NCI-H460 (cell line): ENCODE measurements at places on chromosomes 11 and 22.

- no peak for DNase-seq
Observed at GRCh38 chr11:73366265-73366610, 10.0 kb upstream of the RELT start.

DNA sequence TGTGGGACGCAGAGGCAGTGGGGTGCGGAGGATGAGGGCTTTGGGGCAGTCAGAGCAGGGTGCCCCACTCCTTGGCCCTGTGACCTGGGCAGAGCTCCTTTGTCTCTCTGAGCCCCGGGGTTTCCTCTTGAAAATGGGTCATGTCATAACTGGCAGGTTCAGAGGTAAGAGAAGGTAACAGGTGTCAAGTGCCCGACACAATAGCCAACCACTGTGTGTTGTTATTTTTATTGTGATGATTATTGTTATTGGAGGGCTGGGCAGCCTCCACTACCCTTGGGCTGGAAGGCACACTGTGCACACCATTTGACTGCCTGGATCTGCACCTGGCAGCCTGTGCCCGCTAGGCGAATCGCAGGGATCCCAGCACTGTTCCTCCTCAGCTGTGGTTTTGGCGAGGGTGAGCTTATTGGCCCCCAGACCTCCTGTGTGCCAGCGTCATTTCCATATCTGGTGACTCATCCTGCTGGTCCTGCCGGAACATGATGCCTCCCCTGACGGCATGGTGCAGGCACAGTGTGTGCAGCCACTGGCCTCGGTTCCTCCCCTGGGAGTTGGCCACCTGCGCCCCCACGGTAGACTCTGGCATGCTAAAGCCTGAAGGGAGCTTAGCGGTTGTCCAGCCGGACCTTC is 15.4 kb upstream of the SOX10 start:
- peak; percentile 1 for DNase-seq

DNA sequence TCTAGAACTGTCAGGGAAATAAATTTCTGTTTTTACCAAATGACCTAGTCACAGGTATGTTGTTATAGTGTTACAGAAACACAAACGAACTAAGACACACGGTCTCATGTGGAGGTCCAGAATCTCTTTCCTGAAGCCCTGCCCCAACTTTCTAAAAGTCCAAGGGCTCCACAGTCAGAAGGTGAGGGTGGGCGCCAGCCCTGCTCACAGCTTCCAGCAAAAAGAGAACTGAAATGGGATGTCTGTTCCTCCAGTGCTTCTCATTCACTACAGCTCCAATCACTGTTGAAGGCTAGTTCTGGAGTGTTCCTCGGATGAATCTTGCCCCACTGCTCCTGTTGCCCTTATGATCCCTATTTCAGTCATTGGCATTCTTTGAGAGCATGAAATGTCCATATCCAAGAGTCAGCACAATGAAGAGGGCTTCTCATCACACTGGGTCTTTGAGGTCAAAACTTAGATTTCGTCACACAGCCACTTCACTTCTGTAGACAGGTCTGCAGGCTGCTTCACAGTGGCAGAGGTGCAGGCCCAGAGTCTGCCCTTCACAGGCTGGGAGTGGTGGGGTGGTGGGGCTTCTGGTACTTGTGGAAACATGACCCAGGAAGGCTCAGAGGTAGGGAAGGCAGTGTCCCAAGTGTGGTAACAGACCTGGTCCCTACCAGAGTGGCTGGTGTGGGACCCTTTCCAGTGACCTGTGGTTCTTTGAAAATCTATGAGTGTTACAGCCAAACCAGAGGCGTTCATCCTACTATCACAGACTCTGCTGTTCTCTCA is 34.9 kb downstream of the FAM181B start:
- no peak for DNase-seq

- DNase-seq: no peak
Observed at GRCh38 chr22:18056161-18056666, 21.6 kb upstream of the PEX26 start.

- peak; percentile 20 for DNase-seq
Observed at GRCh38 chr22:22110548-22111266, 128.1 kb upstream of the TOP3B start.

GRCh38 chr22:44701824-44702478 is at the start of gene PRR5:
Gene PRR5, plus strand, starts transcription at chr22:44702204. Its CDS starts 271 bp downstream, at chr22:44702475.
- DNase-seq: peak; percentile 38

- no peak for DNase-seq
Observed at GRCh38 chr11:112962579-112963367, 1.6 kb downstream of the NCAM1 start.

- DNase-seq: no peak
Observed at GRCh38 chr11:28528217-28528616, 420.0 kb downstream of the METTL15 start.

DNA sequence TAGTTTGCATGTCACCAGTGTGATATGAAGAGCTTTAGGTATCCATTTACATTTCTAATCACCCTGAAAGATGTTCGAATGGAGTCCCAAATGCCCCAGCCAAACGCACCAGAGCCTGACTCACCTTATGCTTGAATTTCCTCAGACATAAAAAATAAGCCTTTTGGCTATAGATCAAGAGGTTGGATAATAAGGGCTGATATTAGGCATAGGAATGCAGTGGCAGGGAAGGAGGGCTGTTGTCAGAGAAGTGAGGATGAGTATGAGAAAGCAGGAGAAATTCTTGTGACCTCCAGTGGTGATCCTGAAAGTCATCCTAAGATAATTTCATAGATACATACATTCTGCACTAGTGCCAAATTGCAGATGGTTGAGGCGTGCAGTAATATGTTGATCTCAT is 264.6 kb downstream of the NELL1 start:
- no peak for DNase-seq

GRCh38 chr11:70424765-70425344 is 26.5 kb downstream of the CTTN start:
- DNase-seq: no peak

DNA sequence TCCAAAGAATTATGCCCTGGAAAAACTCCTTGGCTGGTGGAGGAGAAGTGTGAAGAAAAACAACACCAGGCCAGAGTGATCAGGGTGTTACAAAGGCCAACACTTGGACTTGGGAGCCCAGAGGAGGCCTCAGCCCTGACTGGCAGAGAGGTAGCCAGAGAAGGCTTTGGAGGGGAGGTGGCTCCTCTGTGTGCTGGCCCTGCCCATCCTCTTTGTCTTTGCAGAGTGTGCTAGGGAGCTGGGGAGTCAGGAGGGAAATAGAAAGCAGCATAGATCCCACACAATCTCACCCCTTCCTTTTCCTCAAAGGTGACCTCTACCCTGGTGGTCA is 12.0 kb upstream of the P2RY6 start:
- no peak for DNase-seq

DNA sequence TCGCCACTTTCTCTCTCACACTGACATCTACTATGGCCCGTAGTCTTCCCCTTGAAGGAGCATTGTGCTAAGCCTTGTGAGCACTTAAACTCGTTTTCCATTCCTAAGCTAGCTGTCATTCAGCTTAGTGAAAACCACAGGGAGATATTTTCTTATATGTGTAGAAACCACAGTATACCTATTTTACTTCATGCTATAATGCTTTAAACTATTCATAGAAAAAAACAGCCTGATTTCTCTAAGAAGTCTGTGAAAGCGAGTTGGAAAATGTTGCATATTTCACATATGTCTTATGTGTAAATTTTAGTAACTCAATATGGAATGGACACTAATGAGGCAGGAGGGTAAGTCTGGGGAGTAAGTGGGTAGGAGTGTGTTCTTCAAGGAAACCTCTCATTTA is 194.3 kb upstream of the CTSC start:
- DNase-seq: no peak

DNA sequence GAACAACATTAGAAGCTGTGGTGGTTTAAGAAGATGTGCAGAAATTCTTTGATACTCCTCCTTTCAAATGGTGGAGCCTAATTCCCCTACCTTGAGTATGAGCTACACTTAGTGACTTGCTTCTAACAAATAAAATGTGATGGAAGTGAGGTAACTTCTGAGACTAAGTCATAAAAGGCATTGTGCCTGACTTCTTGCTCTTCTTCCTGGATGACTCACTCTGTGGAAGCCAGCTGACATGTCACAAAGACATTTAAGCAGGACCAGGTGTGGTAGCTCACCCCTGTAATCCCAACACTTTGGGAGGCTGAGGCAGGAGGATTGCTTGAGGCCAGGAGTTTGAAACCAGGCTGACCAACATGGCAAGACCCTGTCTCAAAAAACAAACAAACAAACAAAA is 3.9 kb upstream of the PLA2G3 start:
- no peak for DNase-seq

DNA sequence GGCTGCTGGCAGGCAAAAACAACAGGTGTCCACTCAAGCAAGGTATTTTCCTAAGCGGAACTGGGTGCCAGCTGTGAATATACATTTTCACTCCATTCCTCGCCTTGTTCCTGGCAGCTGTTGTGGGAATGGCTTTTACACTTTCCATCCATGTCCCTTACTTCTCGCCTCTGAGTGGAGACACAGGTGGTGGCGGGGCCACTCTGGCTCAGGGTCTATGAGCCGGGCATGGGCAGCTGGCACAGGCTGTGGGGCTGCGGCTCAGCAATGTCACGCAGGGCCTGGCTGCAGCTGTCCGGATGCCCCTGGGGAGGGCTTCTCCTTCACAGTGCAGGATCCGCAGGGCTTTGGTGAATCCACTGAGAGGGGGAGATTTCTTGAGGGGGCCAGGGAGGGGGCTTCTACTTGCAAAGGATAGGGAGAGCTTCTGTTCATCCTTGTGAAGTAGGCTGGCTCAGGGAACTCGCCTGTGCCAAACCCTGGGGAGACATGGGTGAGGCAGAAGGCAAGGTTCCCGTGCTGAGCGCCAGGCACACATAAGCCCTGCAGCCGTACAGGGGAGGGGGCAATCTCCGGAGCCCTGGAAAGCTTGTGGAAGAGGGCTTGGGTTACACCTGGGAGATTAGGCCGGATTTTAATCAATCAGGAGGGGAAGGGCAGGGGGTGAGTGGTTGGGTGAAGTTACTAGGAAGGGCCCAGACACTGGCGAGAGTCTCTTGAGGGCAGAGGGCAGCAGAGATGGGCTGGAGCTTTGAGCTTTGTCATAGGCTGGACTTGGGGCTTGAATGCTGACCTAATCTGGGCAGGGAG is 45.7 kb downstream of the KCNQ1OT1 start:
- no peak for DNase-seq

GRCh38 chr11:119144825-119145486 is 3.9 kb upstream of the ABCG4 start:
- DNase-seq: peak; percentile 51

GRCh38 chr11:14750911-14751310 is 107.3 kb downstream of the PDE3B start:
- no peak for DNase-seq

DNA sequence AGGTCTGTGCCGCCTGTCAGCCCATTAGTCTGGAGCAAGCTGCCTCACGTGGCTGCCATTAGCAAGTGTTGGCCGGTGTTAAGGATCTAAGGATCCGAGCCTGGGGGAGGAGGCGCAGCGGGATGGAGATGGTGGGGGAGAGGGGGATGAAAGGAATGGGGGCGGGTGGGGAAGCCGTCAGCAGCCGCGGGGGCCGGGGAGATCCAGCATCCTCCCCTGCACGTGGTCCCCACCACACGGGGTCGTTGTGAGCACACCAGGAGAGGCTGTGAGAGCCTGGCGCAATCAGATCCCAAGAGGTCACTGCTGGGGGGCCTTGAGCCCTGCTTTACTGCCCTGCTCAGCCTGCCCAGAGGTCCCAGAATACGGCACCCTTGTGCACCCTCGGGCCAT is 7.3 kb downstream of the CABP7 start:
- DNase-seq: peak; percentile 17

DNA sequence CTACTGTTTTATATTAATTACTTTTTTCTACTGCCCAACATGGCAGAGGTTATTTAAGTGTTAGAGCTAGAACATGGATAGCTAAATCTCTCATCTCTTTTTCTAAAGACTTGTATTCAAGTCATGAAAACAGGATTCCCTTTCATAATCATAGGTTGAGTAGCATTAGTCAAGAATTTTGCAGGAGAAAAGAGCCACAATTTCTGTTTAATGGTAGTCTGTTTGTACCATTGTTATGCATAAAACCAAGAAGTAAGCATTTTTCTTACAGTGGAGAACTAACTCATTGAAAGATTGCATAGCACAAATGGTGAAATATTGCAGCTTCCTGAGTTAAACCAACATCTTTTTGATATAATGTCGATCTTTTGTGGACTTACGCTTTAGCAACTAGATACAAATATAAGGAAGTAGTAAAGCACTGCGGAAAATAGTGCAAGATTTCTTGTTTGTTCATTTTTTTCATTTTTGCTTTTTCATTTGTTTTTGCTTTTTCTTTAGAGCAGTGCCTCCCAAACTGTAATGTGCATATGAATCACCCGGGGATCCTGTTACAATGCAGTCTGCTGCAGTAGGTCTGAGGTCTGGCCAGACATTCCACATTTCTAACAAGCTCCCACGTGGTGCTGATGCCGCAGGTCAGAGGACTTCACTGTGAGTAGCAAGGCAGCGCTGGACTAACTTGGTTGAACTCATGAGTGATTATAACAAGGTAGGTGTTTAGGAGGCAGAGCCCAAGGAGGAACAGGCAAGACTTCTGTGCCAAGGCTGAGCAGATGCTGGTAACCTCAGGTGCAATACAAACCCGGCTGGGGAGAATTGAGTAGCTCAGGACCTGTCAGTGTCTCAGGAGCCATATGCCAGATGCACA is 4.6 kb downstream of the ETS1 start:
- peak; percentile 1 for DNase-seq
